ENCODE measurements at places on chromosomes 12 and 14. TPM values are rescaled to one million over a fixed set of nuclear protein-coding genes. Genes with fewer than 3 reads are reported as not detected.

GRCh38 chr12:70948976-70949336 lies 28.4 kb upstream of the PTPRR start:
- DNase-seq: no peak

DNA sequence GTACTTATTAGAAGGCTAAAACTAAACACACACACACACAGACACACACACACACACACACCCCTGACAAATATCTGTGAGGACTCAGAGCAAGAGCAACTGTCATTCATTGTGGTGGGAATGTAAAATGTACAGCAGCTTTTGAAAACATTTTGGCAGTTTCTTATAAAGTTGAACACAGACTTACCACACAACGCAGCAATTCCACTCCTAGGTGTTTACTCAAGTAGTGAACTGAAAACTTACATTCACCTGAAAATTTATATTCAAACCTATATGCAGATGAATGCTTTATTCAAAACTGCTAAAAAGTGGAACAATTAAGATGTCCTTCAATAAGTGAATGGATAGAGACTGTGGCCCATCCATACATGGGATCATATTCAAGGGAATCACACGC lies 18.6 kb downstream of the ZNF605 start:
- DNase-seq: no peak

GRCh38 chr14:104640681-104641080 lies 36.1 kb upstream of the TMEM179 start:
- DNase-seq: no peak

DNA sequence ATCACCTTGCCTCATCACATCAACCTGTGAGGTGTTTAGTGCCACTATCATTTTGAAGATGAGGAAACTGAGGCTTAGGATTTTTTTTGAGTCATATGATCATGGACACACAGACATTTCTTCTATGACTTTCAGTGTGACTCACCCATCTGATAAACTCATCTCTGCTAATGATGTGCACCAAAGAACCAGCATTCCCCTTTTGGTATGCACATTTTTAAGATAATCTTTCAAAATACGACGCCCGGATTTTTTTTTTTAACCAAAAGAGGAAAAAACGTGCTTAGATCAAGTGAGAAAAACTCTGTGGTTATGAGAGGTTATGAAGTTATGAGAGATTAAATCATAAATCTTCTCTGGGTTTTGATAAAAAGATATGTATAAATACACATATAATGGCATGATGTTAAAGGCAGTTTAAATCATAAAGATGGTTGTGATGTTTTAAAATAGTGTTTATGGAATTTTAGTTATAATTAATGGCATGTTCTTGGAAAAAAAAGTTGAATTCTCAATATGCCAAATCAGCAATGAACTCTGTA lies 948.1 kb downstream of the TMTC2 start:
- no peak for DNase-seq

DNA sequence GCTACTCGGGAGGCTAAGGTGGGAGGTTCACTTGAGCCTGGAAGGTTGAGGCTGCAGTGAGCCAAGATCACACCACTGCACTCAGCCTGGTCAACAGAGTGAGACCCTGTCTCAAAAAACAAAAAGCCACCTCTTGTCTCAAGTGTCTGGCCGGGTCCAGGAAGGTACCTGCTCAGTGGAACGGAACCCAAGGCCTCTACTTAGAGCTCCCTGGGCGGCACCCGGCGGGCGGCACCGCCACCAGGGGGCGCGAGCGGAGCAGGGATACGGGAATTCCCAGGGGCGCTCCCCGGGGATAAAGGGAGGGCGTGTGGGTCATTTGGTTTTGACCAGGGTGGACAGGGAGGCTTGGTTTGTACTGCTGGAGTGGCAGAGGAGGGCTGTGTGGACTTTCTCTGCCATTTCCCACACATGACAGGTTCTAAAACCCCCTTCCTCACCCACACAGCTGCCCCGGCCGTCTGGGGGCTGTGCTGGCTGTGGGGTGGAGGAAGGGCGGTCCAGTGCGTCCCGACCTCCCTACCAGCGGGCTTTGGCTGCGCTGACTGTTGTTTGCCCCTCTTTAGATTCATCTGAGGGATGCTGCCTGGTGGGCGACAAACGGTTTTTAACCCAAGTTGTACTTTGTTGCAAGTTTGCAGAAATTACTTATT lies 91.4 kb downstream of the SETD3 start:
- peak; percentile 33 for DNase-seq

DNA sequence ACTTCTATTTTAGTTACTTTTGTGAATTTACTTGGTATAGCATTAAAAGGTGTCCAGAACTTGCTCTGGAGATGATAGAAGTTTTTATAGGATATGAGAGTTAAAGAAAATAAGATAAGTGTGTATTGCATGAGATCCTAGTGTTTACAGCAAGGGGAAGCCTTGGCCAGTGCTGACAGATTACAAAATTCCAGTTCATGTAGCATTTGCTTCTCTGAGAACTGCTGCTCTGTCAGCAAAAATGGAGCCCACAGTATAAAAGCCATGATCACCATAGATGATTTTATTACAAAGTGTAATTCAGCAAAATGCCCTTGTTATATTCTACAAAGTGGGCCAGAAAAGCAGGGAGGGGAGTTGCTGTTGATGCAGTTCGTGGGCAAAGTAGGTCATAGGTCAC lies 40.0 kb upstream of the ATF1 start:
- peak; percentile 88 for DNase-seq

DNA sequence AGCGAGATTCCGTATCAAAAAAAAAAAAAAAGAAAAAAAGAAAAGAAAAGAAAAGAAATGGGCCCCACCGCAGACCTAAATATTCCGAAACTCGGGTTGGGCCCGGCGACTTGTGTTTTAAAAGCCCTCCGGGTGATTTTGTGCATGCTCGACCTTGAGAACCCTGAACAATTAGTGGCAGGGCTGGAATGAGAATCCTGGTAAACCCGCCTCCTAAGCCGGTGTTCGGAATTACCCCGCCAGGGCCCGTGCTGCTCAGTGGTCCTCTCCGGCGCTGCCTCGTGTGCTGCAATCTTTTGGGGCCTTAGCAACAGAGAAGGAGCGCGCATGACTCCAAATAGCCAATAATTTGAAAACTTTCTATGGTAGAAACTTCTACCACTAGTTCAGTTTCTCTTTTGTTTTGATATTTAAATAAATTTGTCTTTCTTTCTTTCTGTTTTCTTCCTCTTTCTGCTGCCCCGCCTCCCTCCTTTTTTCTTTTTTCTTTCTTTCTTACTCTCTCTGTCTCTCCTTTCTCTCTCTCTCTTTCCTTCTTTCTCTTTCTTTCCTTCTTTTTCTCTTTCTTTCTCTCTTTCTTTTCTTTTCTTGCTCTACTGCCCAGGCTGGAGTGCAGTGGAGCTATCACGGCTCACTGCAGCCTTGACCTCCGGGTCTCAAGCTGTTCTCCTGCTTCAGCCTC lies 1.5 kb upstream of the GALNT6 start:
- no peak for DNase-seq

DNA sequence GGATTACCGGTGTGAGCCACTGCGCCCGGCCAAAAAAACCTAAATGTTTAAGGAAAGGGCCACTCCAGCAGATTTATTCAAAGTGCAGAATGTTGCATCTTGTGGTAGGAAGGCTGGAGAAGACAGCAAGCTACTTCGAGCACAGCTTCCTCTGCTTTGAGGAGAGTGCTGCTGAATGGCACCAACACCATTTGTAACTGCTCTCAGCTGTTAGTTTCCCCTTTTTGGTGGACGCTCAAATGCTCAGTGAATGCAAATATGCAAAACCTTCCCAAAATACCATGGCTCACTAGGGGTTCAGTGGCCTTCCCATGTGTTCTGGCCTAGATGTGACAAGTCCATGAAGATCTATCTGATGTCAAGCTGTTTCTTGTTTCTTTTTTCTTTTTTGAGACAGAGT lies 2.9 kb upstream of the TDRD9 start:
- DNase-seq: no peak

- no peak for DNase-seq
These were observed 12.3 kb downstream of the EP400 start for GRCh38 chr12:131962069-131962468.

- DNase-seq: peak; percentile 74
These were observed 27.6 kb downstream of the BHLHE41 start for GRCh38 chr12:26097046-26097878.

GRCh38 chr12:49545815-49546214 lies 7.0 kb downstream of the KCNH3 start:
- DNase-seq: no peak

DNA sequence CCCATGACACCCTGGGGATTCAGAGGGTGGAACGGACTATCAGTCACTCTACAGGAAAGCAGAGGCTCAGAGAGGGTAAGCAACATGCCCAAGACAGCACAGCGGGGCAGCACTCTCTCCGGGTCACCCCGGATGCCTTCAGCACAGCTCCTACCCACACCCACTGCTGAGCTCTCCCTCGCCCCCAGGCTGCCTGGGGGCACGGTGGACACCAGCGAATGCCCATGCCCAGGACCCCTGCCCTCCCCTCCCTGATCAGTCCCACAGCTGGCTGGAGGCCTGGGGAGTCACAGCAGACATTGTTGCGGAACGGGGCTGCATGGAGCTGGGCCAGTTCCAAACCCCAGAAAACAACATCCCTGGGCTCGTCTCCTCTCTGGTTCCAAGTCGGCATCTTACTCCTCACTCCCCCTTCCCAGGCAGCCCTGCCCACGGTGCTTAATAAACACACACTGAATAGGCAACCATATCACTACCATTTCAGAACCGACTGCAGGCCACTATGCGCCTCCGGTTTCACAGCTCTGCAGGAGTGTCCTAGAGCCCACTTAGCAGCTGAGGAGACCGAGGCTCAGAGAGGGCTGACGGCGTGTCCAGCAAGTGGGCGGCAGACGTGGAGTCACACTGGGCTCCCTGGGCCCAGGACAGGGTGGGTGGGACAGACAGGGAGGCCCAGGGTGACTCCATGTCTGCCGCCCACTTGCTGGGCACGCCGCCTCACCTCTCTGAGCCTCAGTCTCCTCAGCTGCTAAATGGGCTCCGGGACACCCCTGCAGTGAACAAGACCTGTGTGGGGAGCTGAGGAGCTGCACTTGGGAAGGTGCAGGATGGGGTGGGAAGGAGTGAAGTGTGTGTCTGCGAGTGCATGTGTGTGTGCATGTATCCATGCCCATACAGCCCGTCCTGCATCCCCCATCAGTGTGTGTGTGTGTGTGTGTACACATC lies 27.0 kb downstream of the CCDC85C start:
- DNase-seq: no peak

GRCh38 chr14:21003788-21004346 lies 4.8 kb downstream of the SLC39A2 start:
- DNase-seq: no peak

GRCh38 chr12:11067514-11067913 lies 5.4 kb upstream of the TAS2R46 start:
- DNase-seq: peak; percentile 27

GRCh38 chr14:82562881-82563280 lies 1029.2 kb upstream of the SEL1L start:
- no peak for DNase-seq

GRCh38 chr14:74516451-74517160 lies 23.0 kb downstream of the ISCA2 start:
- DNase-seq: no peak

- DNase-seq: peak; percentile 33
These were observed 613 bp downstream of the SRSF9 start for GRCh38 chr12:120468821-120469449.

MYL2 gene
- not detected for total RNA-seq

GALNT9 gene
- not detected for total RNA-seq

RTN1 gene
- total RNA-seq: 0.43 TPM

IRAK3 gene
- total RNA-seq: 2.6 TPM

ZNF26 gene
- 23.2 TPM for total RNA-seq

DACT1 gene
- total RNA-seq: 35.8 TPM

KCNK10 gene
- not detected for total RNA-seq

ANO2 gene
- total RNA-seq: 0.43 TPM

CDKN3 gene
- 35.8 TPM for total RNA-seq
